HFFc6 (cell line): ENCODE measurements at places on chromosomes 11 and 22. TPM values are rescaled to one million over a fixed set of nuclear protein-coding genes. Genes with fewer than 3 reads are reported as not detected.

The BATF2 gene
- 0.28 to 0.51 TPM (median 0.42 TPM) in 3 replicates for total RNA-seq

DNA sequence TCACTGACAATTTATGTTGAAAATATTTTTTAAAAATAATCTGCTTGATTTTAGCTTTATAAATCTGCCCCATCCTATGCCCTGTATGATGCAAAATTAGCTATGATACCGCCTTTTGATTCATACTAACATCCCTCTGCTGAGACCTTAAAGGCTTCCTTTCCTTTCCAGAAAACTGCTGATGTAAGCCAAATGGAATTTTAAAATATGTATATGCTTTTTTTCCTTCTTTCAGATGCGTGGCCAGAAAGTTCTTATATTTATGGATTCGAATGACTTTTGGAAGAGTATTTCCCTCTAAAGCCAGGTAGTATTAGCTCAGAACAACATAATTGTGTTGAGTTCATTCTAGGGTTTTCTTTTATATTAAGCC is 34.5 kb downstream of the SFI1 start:
- no peak for DNase-seq
- peak overlapping the region; percentile 82 for H3K27ac ChIP-seq
- no peak overlapping the region for H3K4me3 ChIP-seq
- H3K36me3 ChIP-seq = peaks cover 10% of the 10 kb centered on the region

- peaks cover 69% of the 10 kb centered on the region for H3K4me1 ChIP-seq
- no peak for DNase-seq
- H3K27ac ChIP-seq = no peak overlapping the region
- no peaks in the 10 kb centered on the region for H3K27me3 ChIP-seq
Observed at GRCh38 chr11:68503792-68504191, 43.2 kb downstream of the PPP6R3 start.

The PANX2 gene
- 1.2 to 2.0 TPM (median 1.4 TPM) in 3 replicates for total RNA-seq

DNA sequence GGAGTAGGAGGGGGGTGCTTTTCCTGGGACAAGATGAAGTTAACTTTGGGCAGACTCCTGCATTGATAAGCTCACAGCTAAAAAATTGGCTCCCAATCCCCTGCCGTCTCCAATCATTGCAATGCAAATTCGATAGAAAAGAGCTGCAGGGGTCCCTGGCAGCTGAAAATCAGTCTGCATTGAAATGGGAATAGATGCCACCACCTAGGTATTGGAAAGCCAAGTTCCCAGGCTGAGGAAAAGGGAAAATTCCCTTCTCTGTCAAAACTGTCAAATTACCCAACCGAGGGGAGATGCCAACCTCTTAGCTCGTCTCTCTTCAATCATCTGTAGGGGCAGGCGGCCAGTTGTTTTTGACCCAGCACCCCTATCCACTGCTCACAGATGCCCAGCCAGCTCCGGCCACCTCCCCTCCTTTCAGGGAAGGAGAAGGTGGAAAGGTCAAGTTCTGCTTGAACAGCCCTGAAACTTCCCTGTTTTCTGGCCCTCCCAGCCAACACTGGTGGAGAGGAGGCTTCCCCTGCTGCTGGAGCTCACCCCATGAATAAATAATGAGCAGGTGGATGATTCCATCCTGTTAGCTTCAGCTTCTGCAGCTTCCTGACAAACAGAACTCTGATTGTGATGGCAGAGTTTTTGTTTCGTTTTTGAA is 916.3 kb downstream of the TBC1D22A start:
- DNase-seq = no peak
- peaks cover 16% of the 10 kb centered on the region; the same call in 1 of the 2 replicates for H3K36me3 ChIP-seq
- H3K4me1 ChIP-seq = no peaks in the 10 kb centered on the region

The C22orf31 gene
- not detected in 3 replicates for total RNA-seq

DNA sequence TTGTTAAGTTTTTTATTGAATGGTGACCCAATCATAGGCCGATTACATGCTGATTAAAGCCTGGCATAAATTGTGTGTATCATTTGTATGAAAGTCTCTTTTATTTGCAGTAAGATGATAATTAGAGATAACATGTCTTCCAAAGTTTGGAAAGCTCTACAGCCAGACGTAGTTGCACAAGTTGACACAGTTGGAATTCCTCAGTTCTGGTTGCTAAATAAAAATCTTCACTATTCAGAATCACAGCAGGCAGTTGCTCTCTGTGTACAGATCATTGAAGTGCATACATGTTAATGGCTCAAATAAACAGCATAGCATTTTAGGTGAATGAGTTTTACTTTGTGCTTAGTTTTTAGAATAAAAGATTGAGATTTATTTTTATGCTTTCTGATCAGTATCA is 69.5 kb downstream of the ARHGAP42 start:
- no peaks in the 10 kb centered on the region for H3K36me3 ChIP-seq
- H3K27me3 ChIP-seq = peaks cover 6% of the 10 kb centered on the region
- no peak overlapping the region for H3K27ac ChIP-seq
- no peaks in the 10 kb centered on the region for H3K4me1 ChIP-seq

- no peak for DNase-seq
- no peaks in the 10 kb centered on the region; the same call in 1 of the 2 replicates for H3K27me3 ChIP-seq
- H3K27ac ChIP-seq = no peak overlapping the region
- H3K4me3 ChIP-seq = no peak overlapping the region
- H3K4me1 ChIP-seq = no peaks in the 10 kb centered on the region
Observed at GRCh38 chr11:88827018-88827676, 238.6 kb downstream of the GRM5 start.

- H3K27me3 ChIP-seq = no peaks in the 10 kb centered on the region; the same call in 1 of the 2 replicates
- H3K4me3 ChIP-seq = peak overlapping the region; percentile 95
- peak; percentile 46 for DNase-seq
- H3K36me3 ChIP-seq = peaks cover 64% of the 10 kb centered on the region
Observed at GRCh38 chr11:96338910-96339705, 3.9 kb downstream of the MAML2 start.

DNA sequence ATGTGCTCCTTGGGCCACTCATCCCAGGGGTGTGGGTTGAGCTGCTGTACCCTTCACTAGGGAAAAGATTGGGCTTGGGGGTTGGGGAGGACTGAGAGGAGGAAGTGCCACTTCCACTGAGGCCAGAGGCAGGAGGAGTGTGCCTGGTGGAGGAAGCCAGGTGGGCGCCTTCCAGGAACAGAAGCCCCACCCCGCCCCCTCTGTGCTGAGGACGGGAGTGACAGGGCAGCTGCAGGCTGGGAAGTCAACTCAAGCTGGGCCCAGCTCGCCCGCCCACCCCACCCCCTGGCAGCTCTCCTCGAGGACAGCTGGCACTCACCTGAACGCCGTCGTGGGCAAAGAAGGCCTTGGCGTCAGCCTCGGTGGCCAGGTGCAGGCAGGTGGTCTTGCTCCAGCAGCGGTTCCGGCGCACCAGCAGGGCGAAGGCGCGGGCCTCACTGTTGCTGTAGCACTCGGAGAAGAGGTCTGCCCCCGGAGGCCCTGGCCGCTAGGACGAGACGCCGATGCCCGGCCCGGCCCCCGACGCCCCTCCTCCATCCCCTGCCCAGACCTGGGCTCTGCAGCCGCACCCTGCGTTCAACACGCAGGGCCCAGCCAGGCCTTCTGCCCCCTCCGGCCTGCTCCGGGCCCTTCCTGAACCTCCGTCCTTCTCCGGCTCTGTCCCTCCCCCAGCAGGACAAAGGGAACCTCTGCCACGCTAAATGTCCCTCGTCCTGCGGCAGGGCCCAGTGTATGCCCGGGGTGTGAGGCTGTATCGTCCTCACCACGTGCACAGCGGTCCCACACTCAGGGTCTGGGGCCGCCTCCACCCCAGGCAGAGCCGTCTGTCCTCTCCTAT is 13.4 kb downstream of the TSSC4 start:
- H3K4me3 ChIP-seq = no peak overlapping the region
- no peak overlapping the region for H3K27ac ChIP-seq
